ENCODE measurements at places on chromosomes 3 and 15.

DNA sequence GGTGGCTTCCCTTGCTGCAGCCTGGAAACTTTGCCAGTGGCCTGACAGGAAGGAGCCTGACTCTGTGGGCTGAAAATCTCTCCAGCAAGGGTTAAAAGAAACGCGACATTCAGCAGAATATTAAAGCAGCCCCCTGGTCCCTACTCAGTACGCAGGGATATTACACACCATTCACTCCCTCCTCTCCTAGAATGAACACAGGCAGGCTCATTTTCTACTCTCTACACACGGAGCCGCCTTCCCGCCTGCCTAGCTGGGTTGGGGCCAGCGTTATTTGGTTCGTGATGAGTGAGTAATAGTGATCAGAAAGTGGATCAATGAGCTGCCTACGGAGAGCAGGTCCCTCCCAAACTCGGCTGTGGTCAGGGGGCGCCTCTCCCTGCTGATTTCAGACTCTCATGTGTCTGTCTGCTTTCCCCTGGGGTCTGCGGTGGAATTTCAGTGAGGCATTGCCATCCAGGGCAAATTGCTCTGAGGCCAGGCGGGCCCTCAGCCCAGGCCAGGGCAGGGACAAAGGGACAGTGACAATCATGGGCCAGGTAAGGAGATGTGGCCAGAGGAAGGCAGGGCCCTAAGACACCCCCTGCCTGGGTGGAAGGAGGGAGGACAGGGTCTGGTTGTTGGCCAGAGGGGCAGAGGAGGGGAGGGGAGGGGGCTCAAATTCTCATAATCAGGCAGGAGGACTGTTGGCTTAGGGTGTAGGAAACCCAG is 2.8 kb downstream of the EPHB1 start:
- no peak for DNase-seq

GRCh38 chr15:90851940-90852339 is 16.4 kb upstream of the FURIN start:
- no peak for DNase-seq

GRCh38 chr15:63526401-63526800 is 22.0 kb downstream of the USP3 start:
- DNase-seq: no peak

DNA sequence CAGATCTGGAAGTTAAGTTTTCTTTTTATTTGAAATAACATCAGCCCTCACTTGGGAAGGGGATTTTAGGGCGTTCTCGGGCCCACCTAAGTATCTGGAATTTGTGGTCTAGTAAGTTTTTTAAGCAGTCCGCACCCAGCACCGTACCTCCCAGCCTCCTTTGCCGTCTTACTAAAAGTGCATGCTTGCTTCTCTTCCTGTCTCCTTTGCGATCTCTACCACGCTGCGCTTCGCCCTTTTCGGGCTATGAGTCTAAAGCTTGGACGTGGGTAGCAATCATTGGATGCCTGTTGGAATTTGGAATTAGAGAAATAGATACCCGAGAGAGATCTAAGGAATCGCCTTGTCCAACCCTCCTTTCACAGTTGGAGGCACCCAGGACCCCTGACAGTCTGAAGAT is 1.1 kb downstream of the THSD4 start:
- DNase-seq: no peak

- no peak for DNase-seq
Observed at GRCh38 chr3:104672331-104672730, 694.4 kb upstream of the ALCAM start.

DNA sequence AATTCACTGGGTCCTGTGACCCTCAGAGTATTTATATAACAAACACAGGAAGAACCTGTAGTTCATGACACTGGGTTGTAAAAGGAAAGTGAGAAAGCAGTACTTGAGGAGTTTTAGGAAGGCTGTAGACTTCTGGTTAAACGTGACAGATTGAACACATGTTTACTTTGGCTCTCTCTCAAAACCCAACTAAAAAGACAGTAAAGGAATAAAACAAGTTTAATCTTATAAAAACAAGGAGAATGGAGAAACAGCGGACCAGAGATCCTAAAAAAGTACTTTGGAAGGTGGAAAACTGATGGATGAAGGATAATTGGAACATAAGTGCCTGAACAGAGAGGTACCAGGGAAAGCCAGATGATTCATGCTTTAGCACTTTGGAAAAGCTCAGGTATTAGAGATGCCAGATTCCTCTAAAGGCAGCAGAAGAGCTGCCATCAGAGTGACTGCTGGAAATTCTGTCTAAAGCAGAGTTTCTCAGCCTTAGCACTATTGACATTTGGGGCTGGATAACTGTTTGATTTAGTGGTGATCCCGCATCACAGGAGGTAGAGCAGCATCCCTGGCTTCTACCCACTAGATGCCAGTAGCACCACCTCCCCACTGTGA is 182.9 kb upstream of the RORA start:
- DNase-seq: no peak

DNA sequence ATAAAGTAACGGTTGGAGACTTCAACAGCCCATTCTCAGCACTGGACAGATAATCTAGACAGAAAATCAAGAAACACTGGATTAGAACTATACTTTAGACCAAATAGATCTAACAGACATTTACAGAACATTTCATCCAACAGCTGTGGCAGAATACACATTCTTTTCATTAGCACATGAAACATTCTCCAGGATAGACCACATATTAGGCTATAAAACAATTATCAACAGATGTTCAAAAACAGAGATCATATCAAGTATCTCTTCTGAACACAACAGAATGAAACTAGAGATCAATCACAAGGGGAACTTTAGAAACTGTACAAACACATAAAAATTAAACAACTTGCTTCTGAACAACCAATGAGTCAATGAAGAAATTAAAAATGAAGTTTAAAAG is 133.3 kb downstream of the ADAM10 start:
- DNase-seq: no peak

DNA sequence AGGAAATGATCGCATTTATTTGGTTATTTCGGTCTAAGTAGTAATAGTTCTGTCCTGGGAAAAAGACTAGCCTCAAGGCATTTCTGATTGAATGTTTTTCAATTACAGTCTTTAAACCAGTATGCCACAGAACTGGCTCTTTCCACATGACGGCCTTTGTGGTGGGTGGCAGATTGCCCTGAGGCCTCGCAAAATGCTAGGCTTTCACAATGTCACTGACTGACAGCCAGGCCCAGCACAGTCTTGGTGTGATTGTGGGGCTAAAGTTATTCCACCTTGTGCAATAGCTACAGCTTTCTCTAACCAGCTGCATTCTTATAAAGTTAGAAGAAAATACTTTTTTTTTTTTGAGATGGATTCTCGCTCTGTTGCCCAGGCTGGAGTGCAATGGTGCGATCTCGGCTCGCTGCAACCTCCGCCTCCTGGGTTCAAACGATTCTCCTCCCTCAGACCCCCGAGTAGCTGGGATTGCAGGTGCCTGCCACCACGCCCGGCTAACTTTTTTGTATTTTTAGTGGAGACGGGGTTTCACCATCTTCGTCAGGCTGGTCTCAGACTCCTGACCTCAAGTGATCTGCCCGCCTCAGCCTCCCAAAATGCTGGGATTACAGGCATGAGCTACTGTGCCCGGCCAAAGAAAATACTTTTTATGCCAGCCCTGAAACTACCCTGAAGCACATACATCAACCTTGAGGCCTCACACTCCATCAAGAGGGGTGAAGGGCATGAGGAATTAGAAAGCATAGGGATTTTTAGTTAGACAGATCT is 2.5 kb upstream of the ADIPOQ start:
- DNase-seq: peak; percentile 32

DNA sequence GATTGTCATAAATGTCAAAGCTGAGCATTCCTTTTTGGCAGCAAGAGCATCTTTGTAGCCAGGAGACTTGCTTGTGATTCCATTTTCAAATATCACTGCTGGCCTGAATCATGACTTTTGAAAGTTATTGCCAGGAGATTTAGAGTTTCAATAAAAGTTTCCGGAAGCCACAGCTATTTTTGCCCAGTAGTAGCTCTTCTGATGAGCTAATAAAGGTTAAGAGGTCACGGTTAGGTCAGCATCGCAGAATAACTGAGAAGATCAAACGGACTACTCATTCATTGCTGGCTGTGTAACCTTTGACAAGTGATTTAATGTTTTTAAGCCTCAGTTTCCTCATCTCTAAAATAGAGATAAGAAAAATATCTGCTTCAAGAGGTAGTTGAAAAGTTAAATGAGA is 105.1 kb upstream of the ETV5 start:
- no peak for DNase-seq

DNA sequence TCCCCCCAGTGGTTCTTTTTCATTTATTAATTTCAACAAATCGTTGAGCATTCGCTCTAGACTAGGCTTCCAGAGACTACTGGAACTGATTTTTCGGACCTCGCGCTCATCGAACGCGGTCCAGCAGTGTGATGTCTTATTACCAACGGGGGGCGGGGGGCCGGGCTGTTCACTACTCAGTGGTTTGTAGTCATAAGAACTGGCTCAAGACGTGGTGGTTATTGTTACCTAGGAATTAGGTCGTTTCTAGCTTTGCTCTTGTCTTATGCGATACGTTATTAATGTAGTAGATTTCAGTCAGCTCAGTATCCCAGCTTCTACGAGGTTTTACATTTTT is 858 bp downstream of the RBM5 start:
- DNase-seq: no peak

- no peak for DNase-seq
Observed at GRCh38 chr15:89647191-89647851, 7.9 kb downstream of the KIF7 start.

DNA sequence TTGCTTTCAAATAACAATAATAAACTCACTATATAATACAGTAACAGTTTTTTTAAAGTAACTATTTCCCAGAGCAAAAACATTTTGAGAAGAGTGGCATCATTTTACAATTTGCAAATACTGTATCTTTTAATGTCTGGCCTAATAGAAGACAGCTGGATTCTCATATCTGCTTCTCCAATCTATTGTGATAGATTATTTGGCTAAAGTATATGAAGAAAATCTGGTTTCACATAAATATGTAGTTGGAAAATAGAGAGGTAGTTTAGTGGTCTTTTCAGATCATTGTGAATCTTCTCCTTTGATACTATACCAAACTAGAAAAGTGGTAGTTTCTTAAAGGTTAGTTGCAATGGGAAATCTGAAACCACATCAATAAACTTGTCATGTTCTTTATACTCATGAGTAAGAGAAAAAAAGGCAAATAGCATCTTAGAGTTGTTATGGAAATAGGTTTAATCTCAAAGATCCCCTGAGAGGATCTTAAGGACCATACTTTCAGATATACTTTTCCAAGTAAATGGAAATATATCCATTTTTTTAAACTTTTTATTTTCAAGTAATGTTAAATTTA is 124.8 kb upstream of the NR2E3 start:
- no peak for DNase-seq

GRCh38 chr15:68001811-68002210 is 52.3 kb upstream of the PIAS1 start:
- no peak for DNase-seq

- DNase-seq: no peak
Observed at GRCh38 chr15:95499397-95499796, 831.1 kb upstream of the NR2F2 start.

DNA sequence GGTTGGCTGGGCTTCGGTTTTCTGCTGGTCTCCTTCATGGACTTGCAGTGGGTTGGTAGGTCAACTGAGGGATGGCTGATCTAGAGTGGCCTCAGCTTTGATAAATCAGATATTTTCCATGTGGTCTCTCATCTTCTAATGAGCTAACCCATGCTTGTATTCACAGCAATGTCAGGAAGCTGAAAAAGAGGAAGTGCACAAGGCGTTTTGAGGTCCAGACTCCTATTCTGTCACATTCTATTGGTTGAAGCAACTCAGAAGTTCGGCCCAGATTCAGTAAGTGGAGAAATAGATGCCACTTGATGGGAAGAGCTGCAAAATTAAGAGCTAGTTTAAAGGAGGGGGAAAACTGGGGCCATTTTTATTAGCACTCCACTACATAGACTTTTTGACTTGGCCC is 361.2 kb downstream of the DIPK2A start:
- no peak for DNase-seq

DNA sequence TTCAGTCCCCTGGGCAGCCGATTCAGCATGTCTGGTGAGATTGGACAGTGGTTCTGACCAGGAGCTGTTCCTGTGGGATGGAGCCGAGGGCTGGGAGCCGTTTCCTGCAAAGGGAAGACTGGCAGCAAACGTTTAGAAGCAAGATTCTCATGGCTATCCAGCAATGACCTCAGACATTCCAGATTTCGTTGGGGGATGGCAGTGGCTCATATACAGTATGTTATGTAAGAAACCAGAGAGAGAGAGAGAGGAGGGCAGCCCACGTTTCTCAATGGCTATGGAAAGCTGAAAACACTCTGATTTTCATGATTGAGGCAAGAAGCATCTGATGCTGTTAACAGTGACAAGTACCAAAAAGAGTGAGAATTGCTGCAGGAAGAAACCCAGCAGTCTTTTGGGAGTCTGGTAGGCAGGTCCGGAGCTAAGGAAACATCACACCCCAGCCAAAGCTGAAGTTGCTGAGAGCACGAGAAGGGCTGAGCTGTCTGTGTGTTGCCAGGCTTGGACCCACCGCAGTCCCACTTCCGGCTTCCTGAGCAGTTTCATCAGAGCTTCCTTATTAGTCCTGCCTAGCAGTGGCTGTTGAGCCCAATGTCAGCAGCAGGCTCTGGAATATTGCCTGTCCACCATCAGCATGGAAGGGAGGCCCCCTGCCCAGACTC is 25.6 kb upstream of the VPS8 start:
- DNase-seq: no peak

DNA sequence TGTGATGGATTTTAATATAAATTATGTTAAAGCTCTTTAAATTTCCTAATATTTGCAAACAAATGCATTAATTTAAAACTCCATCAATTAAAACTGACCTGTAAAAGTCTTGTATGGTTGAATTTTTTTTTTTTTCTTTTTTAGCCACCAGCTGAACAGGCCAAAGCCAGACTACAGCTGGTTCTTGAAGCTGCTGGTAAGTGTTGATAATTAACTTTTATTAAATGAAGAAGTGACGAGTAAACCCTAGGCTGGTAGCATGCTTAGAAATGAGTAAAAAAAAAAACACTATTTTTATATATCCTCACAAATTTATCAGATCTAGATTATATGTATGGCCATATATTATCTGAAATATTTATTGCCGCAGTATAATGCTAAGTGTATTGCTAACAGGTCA is 216.3 kb upstream of the MLF1 start:
- DNase-seq: no peak

GRCh38 chr3:38651153-38651789 is 1.8 kb upstream of the SCN5A start:
- DNase-seq: no peak

GRCh38 chr15:98855815-98856531 is 151.6 kb downstream of the PGPEP1L start:
- no peak for DNase-seq

- DNase-seq: no peak
Observed at GRCh38 chr3:195696632-195697278, 24.0 kb upstream of the MUC20 start.

Data from SK-N-MC (cell line).